ENCODE measurements at places on chromosomes 2 and 18.

DNA sequence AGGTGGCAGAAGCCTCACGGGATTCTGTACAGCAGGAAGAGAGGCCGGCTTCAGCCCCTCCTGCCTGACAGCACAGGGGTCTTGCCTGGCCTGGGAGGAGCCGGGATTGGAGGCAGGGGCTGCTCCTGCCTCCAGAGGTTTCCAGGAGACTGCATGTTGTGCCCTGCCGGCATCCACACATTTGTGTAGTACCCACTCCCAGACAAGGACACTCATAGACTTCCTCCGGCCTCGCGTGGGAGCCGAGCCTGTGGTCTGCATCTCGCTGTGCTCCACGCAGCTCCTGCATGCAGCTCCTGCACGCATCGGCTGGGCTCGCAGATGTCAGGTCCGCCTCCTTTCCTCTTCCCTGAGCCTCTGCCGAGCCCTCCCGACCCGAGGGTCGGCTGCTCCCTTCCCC is 34.7 kb downstream of the TPO start:
- no peak for DNase-seq

GRCh38 chr18:9898792-9899549 is 13.2 kb downstream of the TXNDC2 start:
- no peak for DNase-seq

DNA sequence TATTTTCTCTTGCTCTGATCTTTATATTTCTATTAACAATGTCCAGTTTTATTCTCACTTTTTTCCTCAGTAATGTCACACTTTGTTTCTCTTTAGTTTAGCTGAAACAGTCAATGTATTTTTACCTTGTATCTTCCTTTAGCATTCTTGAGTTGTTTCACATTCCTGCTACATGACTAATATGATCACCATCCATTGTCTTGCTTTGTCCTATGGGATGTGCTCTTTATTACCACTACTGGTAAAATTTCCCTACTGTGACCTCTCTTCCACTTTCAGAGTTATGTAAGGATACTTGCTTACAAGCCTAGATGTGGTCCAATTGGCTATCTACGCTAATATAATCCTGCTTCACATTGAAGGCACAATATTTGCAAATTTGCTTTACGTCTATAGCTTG is 457.9 kb downstream of the PIK3C3 start:
- DNase-seq, result no peak

DNA sequence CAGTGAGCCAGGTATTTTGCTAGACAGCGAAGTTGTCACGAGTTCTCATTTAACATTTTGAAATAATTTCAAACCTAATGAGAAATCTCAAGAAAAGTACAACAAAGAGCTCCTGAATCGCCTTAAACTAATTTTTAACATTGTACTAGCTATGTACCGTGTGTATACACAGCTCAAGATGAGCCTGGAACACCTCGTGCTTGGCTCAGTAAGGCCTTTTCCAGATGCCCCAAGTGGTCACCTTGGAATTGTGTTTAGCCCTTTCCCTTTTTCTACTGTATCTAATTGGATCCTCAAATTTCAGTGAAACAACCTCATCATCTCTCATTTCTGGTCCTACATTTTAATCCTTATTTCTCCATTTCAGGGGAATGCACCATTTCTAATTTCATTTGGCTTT is 7.2 kb downstream of the PTPN4 start:
- no peak for DNase-seq

DNA sequence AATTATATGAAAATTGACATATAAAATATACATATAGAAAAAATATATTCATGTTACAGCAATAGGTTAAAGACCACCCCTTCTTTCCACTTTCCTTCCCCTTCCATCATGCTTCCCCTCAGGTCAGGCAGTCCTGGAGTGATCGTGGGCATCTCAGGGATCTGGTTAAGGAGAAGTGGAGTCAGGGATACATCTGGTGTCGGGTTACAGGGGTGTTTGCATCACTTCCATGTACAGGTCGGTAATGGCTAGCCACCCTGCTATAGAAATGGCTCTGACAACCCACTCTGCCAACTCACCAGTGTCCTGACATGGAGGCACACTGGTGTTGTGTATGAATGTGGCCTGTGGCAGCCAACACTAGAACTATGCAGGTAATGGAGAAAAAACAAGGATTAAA is 36.3 kb upstream of the LGALSL start:
- no peak for DNase-seq

DNA sequence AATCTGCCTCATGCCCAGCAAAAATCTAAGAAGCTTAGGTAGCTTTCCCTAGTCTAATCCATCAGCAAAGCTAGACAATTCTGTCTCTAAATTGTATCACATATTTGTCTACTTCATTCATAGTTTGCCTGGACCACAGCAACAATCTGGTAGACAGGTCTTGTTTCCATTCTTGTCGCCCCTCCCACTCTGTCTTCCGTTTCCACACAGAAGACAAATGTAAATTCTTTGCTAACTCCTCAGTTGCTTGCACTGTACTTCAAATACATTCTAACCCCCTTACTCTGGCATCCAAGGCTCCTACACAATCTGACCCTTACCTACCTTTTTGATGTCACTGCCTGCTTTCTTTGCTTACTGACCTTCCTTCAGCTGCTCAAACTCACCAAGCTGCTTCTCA is 40.1 kb downstream of the THUMPD2 start:
- DNase-seq, result no peak

GRCh38 chr18:2459886-2460285 is 111.4 kb downstream of the METTL4 start:
- DNase-seq, result no peak

DNA sequence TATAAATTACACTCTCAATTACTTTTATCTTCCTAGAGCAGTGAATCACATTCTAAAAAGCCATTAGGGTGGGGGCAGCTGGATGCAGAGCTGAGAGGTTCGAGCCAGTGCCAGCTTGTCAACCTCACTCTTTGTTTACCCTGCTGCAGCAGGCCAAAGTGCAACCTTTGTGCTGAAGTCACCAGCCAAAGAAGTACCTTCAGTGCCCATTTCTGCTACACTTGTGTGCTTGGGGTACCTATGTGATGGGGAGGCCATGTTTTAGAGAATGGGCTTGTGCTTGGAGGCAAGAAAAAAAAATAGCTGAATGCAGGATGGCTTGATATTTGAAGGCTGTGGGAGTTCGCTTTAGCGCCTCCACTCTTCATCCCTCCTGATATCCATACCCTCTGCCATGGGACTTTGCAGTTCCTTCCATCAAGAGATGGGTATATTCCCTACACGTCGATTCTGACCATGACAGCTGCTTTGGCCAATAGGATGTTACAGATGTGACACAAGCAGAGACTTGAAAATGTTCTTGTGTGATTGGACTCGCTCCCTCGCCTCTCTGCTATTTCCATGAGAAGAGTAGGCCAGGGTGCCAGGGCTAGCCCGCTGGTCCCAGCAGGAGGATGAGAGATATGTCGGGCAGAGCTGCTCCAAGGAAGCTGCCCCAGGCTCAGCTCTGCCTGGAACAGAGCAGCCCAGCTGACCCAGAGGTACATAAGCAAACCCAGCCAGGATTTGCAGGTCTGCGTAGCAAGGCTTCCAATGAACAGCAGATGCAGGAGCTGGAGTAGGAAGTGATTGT is 12.7 kb upstream of the FZD5 start:
- no peak for DNase-seq

- no peak for DNase-seq
Observed at GRCh38 chr2:72182547-72182946, 34.9 kb upstream of the CYP26B1 start.

- no peak for DNase-seq
Observed at GRCh38 chr2:155301221-155301620, 602.7 kb downstream of the KCNJ3 start.

DNA sequence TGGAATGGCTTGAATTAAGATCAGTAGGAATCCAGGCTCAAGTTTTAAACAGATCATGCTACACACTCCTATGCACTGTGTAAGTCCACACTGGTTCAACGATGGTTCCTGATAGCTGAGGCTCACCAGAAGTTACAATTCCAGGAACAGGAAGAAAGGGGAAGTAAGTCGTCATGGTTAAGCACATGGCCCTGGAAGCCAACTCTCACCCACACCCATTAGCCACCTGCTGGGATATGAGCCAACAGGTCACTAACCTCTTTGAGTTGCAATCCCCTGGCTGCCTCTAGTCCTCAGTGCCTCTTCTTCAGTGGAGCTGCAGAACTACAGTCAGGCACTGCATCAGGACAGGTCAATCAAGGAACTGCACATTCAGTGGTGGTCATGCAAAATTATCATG is 133.5 kb downstream of the TMEM182 start:
- DNase-seq, result no peak

- DNase-seq, result no peak
Observed at GRCh38 chr2:22035361-22035830, 911.6 kb downstream of the TDRD15 start.

GRCh38 chr2:210557721-210558120 is 1.3 kb downstream of the CPS1 start:
- DNase-seq, result no peak

- no peak for DNase-seq
Observed at GRCh38 chr2:225100856-225101294, 58.6 kb upstream of the DOCK10 start.

DNA sequence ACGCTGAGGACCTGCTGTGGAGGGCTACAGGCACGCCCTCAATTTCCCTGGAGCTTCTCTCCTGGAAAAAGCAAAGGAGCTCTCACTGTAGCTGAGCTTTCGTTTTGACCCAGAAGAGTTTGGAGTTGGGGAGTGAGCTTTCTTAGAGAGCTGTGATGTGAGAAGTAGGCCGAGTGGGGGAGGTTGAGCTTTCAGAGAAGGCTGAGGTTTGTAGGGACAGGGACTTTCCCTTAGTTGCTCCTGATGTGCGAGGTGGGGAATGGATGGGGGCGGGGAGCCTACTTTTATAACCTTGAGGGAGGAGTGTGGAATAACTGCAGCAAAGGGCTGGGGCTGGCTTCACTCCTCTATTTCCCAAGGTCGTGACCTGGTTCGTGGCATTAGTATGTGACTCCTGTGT is 47.1 kb downstream of the ZNF532 start:
- no peak for DNase-seq

DNA sequence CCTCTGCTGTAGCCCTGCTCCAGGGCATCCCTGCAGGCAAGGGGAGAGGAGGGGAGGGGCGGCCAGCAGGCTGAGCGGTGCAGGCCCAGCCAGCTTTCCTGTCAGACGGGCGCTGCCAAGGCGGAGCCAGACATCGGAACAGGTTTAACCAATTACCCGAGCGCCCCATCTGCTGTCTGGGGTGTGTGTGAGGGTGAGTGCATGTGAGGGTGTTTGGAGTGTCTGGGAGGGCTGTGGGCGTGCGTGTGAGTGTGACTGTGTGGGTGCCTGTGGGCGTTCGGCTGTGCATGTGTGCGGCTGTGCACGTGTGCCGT is 20.0 kb downstream of the EMX1 start:
- peak; percentile 67 for DNase-seq

Measured in occipital lobe (tissue), 3 donors.